Hematopoietic multipotent progenitor cell treated with erythropoietin and hydrocortisone succinate and interleukin-3 and kit ligand, for 15 days (in vitro differentiated cells): ENCODE measurements at places on chromosomes 4 and X.

DNA sequence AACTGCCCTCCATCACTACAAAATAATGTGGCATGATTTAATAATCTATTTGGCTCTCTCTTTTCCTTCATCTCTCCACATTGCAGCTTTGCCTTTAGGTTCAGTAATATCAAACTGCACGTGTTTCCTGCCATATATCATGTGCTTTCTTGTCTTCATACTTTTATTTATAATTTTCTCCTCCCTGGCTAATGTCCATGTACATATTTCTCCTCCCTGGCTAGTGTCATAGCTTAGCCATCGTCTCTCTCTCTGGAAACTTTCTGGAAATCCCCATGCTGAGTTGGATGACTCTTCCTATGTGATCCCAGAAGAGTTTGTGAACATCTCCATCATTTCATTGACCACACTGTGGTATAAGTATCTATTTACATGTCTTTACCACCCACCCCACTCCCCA is 21.3 kb upstream of the PDGFC start:
- DNase-seq = no peak

- no peak for DNase-seq
Measured at GRCh38 chr4:18262832-18263231, 241.3 kb upstream of the LCORL start.

- no peak for DNase-seq
Measured at GRCh38 chrX:100207331-100208024, 202.6 kb downstream of the PCDH19 start.

GRCh38 chrX:110723844-110724243 is 71.8 kb downstream of the CHRDL1 start:
- DNase-seq = no peak

GRCh38 chrX:150058728-150059127 is 120.4 kb upstream of the EOLA2 start:
- DNase-seq = no peak

DNA sequence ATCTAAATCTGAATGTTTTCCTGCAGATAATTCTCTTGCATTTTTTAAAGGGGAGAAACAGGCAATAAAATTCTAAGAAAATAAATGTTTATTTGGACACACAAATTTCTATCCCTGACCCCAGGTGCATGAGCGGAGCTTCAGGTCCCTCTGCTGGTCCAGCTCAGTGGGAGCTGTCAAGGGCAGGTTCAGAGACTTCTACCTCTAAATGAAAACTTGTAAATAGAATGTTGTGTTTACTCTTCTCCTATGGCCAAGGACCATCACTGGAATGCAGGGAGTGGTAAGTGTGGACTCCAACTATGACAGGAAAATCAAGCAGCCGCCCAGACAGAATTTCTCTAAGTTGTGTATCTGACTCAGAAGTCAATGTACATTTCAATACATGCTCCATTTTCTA is 148.6 kb upstream of the TTC29 start:
- DNase-seq = no peak

DNA sequence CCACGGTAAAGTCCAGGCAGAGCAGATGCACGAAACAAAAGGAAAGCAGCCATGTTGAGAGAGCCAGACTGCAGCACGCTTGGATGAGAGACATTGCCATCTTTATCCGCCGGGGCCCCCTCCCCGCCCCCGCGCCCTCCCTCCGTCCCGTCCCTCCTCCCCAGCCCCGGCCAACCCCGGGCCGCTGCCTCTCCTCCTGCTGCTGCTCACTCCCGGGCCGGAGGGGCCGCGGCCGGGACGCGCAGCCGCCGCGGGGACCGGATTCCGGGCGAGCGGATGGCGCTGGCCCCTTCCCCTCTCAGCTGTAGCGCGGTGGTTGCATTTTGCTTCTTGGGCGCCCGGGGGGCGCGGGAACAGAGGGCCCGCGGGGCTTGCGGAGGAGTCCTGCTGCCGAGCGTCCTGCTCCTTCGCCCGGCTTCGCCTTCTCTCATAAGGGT is 542 bp downstream of the RNF150 start:
- DNase-seq = no peak

GRCh38 chr4:108398316-108398715 is 222.1 kb upstream of the RPL34 start:
- no peak for DNase-seq

- no peak for DNase-seq
Measured at GRCh38 chr4:15297344-15297743, 130.5 kb upstream of the C1QTNF7 start.

DNA sequence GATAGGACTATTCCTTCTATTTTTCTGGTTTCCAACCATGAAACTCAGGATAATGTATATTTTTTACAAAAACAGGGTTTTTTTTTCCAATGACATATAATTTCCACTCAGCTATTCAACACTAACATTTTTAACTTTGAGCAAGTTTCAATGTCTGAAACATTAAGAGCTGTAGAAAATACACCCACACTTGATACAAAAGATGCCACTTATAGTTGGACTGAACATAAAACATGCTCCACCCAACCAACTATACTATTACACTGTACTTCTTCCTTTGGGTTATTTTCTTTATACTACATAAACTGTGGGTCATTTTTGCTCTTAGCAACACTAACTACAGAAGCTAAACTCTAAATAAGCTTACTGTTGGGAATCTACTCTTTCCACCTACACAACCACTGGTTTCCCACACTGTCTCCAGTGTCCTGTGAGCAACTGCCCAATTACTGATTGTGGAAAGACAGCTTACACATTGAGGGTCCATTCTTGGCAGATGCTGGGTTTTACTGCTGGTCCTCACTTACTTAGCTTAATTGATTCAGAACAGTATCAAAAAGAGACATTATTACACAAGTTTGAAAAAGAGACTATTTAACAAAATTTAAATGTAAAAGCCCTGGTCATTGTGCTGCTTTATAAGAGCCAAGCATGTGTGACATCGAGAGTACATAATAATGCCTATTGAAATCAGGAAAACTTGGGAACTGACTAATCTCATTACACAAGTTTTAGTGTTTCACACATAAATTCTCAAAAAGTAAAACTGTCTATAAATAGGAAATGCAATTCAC is 6.3 kb downstream of the AMMECR1 start:
- no peak for DNase-seq
